ENCODE measurements at places on chromosomes 2 and 18. TPM values are rescaled to one million over a fixed set of nuclear protein-coding genes. Genes with fewer than 3 reads are reported as not detected.

- ATAC-seq: peak; percentile 13
Observed at GRCh38 chr2:95287806-95288205, 9.3 kb upstream of the KCNIP3 start.

- no peak for ATAC-seq
Observed at GRCh38 chr2:190044866-190045265, 17.7 kb downstream of the MSTN start.

Gene PRKAG3
- total RNA-seq: not detected

GRCh38 chr18:71374294-71375000 lies 1085.6 kb downstream of the SOCS6 start:
- ATAC-seq: no peak

Measured in esophagus mucosa (tissue), 1 donor.